ENCODE measurements at places on chromosomes 5 and 9.

- no peak for DNase-seq
Measured at GRCh38 chr5:103582364-103582763, 19.8 kb upstream of the NUDT12 start.

DNA sequence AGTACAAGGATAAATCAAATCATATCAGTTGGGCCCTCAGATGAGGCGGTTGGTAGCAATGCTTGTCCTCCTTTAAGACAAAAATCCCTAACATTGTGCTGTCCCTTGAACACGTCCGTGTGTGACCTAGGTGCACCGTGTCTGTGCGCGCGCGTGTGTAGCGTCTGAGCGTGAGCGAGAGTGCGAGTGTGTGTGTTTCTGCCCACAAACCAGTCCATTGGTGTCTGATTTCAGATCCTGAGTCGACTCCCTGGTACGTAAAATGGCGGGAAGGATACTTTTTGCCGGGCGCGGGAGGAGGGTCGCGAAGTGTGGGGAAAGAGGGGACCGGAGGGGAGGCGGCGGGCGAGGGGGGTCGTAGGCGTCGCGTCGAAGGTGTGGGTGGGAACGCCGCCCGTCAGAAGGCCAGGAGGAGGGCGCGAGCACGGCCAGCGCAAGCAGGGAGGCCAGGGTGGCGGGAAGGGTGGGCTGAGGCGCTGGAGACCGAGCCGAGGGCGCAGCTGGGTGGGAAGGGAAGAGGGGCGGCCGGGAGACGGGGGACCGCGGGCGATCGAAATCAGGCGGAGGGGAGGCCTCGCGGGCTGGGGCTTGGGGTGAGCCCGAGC is 8.9 kb downstream of the OTP start:
- DNase-seq: no peak

- DNase-seq: no peak
Measured at GRCh38 chr5:175103746-175104145, 340.2 kb downstream of the DRD1 start.

GRCh38 chr9:35756275-35757225 is 2.5 kb upstream of the MSMP start:
- DNase-seq: peak; percentile 84

DNA sequence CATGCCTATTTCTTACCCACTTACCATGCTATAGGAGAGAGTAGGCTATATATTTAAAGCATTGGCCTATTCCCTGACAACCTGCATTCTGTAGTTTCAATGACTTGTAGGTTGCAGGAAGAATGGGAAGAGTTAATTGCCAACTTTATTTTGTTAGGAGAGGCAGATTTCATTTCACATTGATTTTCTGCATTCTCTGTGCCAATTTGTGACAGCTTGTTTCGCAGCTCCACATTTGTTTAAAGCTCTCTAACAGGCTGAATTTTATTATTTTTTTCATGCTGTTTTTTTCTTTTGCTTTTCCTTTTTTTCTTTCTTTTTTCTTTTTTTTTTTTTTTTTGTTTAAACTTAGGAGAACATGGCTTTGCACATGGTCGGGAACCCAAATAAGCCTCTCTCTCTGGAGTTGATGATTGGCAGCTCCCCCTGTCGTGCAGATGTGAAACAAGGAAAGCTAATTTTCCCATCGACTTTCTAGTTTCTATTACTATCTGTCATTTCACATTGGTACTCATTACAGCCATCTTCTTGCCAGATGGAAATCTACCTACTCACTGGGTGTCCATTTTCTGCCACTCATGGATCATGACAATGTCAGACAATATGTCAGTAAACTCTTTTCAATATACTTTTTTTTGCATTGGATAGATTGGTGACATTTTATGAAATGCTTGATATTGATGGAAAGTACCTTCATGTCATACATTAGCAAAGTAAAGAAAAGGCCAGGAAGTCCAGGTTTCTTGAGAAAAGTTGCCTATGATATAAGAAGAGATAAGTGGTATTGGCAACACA is 223.2 kb downstream of the KCTD16 start:
- no peak for DNase-seq

Measured in stimulated activated CD4-positive, alpha-beta T cell treated with anti-CD3 and anti-CD28 coated beads, Interleukin-15, amount 100 ng/mL, for 48 hours (primary cell).